ENCODE measurements at places on chromosomes 16 and 17. TPM values are rescaled to one million over a fixed set of nuclear protein-coding genes. Genes with fewer than 3 reads are reported as not detected.

ATMIN gene
- total RNA-seq: 32.6 TPM

GRCh38 chr17:58153046-58153445, 4.9 kb downstream of the OR4D1 start:
- DNase-seq: no peak
- H3K27me3 ChIP-seq: peaks cover 50% of the 10 kb centered on the region
- H3K36me3 ChIP-seq: no peaks in the 10 kb centered on the region
- H3K4me3 ChIP-seq: no peak overlapping the region
- no peak overlapping the region for H3K27ac ChIP-seq

- DNase-seq: no peak
- H3K27ac ChIP-seq: no peak overlapping the region
- H3K4me3 ChIP-seq: no peak overlapping the region
Measured at GRCh38 chr17:30908717-30909420, 2.8 kb upstream of the TEFM start.

DNA sequence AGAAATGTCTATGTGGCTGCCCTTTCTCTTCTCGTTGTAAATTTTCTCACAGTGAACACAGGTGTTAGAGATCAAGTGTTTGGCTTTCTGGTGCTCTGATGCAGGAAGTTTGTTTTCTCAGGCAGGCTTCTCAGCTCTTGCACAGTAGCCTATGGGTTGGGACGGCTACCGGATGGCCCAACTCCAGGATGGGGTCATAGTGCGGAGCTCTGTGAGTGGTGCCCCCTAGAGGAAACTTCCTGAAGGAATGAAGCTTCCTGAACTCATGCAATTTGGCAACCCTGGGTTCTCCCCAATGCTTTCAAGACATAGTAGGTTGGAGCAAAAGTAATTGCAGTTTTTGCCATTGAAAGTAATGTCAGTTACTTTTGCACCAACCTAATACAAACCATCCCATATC, 407.5 kb upstream of the HSBP1 start:
- H3K27ac ChIP-seq: no peak overlapping the region
- no peak for DNase-seq
- no peaks in the 10 kb centered on the region for H3K27me3 ChIP-seq
- H3K36me3 ChIP-seq: no peaks in the 10 kb centered on the region

DNA sequence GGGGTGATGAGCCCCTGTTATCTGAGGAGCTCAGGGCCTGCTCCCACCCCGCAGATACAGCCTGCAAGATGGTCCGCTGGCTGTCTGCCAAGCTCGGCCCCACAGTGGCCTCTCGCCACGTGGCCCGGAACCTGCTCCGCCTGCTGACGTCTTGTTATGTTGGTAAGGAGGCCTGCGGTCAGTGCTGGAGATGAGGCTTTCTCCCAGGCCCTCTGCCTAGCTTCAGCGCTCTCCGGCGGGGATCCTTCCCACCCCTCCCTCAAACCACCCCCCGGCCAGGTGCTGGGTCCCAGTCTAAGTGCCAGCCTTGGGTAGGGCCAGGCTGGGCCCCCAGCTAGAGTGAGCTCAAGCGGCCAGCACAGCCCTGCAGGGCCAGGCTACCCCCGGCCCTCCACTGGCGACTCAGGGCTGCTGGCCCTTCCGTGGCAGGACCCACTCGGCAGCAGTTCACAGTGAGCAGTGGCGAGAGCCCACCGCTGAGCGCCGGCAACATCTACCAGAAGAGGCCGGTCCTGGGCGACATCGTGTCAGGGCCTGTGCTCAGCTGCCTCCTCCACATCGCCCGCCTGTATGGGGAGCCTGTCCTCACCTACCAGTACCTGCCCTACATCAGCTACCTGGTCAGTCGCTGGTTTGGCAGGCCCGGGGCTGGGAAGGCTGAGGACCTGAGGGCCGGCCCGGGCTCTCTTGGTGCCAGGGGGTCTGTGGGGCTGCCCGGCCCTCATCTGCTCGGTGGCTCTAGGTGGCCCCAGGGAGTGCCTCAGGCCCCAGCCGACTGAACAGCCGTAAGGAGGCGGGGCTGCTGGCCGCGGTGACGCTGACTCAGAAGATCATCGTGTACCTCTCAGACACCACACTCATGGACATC, 6.1 kb downstream of the WDR81 start:
- no peaks in the 10 kb centered on the region for H3K36me3 ChIP-seq
- DNase-seq: peak; percentile 58
- no peaks in the 10 kb centered on the region for H3K27me3 ChIP-seq
- peaks cover 5% of the 10 kb centered on the region for H3K4me1 ChIP-seq
- no peak overlapping the region for H3K4me3 ChIP-seq

Measured in astrocyte (in vitro differentiated cells and primary cell).